ENCODE measurements at places on chromosomes 1 and 21. TPM values are rescaled to one million over a fixed set of nuclear protein-coding genes. Genes with fewer than 3 reads are reported as not detected.

SERPINC1 gene
- not detected for total RNA-seq

S100B gene
- total RNA-seq = not detected

TMED5 gene
- 62.4 TPM for total RNA-seq

ZBED6 gene
- total RNA-seq = 16.2 TPM

OR10T2 gene
- not detected for total RNA-seq

SYCP1 gene
- total RNA-seq = not detected

CRTC2 gene
- total RNA-seq = 14.2 TPM

LCE3E gene
- not detected for total RNA-seq

TNFSF4 gene
- total RNA-seq = 4.6 TPM

CFAP45 gene
- total RNA-seq = 0.16 TPM

CYP4A22 gene
- total RNA-seq = not detected

RBM11 gene
- 2.0 TPM for total RNA-seq

SLC16A4 gene
- 5.2 TPM for total RNA-seq

VAV3 gene
- total RNA-seq = 1.3 TPM
